ENCODE measurements at places on chromosomes 12 and 14.

DNA sequence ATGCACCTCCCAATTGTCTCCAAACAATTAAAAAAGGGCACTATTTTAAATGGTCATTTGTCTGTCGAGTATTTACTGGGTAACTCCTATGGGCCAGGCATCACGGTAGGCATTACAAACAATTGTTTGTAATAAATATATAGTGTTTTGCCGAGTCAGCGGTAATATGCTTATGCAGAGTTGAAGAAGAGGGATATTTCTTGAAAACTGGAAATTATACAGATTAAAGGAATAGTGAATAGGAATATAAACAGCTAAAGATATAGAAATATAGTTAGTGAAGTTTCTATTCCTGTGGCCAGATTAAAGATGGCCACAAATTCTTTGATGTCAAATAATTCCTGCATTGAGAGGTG lies 13.5 kb upstream of the CRADD start:
- no peak for DNase-seq

DNA sequence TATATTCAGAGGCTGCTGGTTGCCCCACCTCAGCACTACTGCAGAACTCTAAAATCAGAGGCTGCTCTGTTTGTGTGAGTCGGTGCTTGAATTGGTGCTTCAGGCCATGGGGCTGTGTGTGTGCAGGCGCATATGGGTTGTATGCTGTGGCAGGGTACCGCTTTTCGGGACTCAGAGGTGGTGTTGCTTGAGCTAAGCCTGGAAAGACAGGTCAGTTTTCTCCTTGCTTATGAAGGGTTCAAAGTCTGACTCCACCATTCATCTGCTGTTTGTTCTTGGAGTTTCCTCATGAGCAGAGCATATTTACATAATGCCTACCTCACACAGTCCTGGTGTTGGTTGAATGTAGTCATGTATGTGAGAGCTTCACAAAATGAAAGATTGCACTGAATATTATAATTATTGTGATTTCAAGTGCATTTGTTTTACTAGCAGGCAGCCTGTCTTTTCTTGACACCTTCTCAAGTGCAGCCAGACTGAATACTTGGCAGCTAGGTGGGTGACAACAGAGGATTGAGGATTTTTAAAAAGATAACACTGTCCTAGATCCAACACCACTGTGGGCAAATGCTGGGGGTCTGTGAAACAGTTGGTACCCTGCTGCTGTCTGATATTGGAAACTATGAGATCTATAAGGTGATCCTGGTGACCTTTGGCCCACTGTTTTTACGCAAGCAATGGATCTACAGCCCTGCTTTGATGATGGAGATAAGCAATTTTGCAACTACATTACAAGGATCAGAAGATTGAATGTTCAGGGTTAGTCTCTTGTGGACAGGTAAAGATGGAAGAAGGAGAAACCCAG lies 1.0 kb upstream of the ANG start:
- DNase-seq = no peak

GRCh38 chr12:98738539-98738938 lies 93.4 kb downstream of the APAF1 start:
- no peak for DNase-seq

DNA sequence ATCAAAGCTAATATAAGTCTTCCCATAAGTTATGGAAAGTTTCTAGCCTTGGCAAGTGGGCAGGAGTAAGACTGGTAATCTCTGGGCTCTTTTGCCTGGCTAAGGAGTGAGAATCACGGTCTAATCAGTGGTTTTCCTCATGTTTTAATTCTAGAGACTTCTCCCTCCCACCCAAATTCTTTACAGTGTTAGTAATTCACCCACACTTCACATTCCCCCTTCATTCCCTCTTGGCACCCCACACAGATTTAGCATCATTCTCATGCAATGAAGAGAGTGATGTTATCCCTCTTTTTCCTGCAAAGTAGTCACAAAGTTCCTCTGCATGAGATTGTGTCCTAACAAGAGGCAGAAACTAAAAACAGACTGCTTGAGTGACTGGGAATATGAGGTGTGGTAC lies 28.6 kb upstream of the CACNA2D4 start:
- DNase-seq = no peak
